B cell (primary cell): ENCODE measurements at places on chromosomes 3 and 15.
A peak's percentile ranks its signal among the peaks of the same experiment; 100 is the strongest.

- H3K4me3 ChIP-seq: no peak overlapping the region
- peaks cover 8% of the 10 kb centered on the region for H3K4me1 ChIP-seq
- no peak overlapping the region for H3K27ac ChIP-seq
- H3K36me3 ChIP-seq: no peaks in the 10 kb centered on the region
- no peak for DNase-seq
These were observed 21.5 kb upstream of the PTPN23 start for GRCh38 chr3:47359323-47359722.

DNA sequence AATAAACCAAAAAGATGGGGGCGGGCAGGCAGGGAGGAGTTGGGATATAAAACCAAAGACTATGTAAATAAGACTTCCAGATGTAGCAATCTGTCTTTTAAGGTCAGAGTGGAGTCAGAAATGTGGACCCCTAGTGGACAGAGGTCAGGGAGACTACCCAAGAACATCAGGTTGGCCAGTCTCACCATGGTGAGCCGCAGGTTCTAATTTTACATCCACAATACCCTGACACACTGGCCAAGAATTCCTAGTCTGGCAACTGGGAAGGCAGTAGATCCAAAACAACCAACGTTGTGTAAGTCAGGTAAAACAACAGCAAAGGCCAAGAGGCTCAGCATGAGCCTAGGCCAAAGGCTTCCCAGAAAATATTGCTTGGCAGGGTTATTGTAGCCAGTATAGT, 203.4 kb downstream of the FOXP1 start:
- no peaks in the 10 kb centered on the region for H3K27me3 ChIP-seq
- no peak overlapping the region for H3K4me3 ChIP-seq
- H3K27ac ChIP-seq: peak overlapping the region; percentile 60
- peaks cover 60% of the 10 kb centered on the region for H3K4me1 ChIP-seq
- DNase-seq: no peak

- no peak overlapping the region for H3K4me3 ChIP-seq
- H3K4me1 ChIP-seq: no peaks in the 10 kb centered on the region
- no peak for DNase-seq
- no peak overlapping the region for H3K27ac ChIP-seq
These were observed 1208.3 kb downstream of the OTOL1 start for GRCh38 chr3:162704799-162705385.

GRCh38 chr3:81776643-81777042, 15.2 kb upstream of the GBE1 start:
- H3K4me3 ChIP-seq: no peak overlapping the region
- no peak for DNase-seq
- no peaks in the 10 kb centered on the region for H3K36me3 ChIP-seq
- H3K4me1 ChIP-seq: no peaks in the 10 kb centered on the region
- H3K27ac ChIP-seq: no peak overlapping the region
- no peaks in the 10 kb centered on the region for H3K27me3 ChIP-seq

DNA sequence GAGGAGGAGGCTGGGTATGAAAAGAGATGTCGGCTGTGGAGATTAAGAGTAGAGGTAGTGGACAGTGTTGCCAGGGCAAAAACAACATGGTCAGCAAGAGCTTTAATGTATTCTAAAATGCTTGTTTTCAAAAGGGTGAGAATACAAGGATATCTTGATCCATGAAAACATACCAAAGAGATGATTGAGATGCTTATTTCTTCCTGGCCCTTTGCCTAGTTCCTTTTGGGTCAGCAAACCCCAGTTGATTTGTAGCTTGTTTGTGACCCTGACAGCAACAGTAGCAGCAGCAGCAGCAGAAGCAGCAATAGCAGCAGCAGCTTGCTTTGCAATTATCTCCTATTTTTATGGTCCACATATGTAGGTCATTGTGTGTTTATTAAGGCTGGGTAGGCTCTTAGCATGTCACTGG, 337.3 kb downstream of the LPP start:
- no peaks in the 10 kb centered on the region for H3K27me3 ChIP-seq
- H3K4me1 ChIP-seq: peaks cover 32% of the 10 kb centered on the region
- peak overlapping the region; percentile 85 for H3K27ac ChIP-seq
- peaks cover 4% of the 10 kb centered on the region for H3K36me3 ChIP-seq
